Amniotic stem cell (primary cell): ENCODE measurements at places on chromosomes 11 and 22.

DNA sequence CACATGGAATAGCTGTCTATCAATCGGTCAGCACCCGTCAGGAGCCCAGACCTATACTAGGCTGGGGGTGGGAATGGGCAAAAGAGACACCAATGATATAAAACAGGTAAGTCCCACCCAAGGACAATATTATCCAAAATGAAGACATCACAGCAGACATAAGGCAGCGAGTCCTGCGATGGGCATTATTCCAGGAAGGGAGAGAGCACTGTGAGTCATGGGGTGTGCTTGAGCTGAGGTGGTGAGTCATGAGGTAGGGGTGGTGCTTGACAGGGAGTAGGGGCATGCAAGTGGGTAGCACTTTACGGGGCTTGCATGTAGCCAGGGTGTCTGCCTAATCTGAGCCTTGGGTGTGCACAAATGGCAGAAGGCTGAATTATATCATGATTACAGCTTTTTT, 605.0 kb upstream of the CADM1 start:
- DNase-seq: no peak

DNA sequence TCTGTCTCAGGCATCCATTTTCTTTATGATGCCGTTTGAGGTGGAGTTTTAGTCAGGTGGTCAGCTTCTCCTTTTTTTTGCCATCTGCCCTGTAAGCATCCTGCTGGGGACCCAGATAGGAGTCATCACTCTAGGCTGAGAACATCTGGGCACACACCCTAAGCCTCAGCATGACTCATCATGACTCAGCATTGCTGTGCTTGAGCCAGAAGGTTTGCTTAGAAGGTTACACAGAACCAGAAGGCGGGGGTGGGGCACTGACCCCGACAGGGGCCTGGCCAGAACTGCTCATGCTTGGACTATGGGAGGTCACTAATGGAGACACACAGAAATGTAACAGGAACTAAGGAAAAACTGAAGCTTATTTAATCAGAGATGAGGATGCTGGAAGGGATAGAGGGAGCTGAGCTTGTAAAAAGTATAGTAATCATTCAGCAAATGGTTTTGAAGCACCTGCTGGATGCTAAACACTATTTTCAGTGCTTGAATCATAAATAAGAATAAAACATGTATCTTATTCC, 10.9 kb upstream of the HBE1 start:
- DNase-seq: peak; percentile 94

GRCh38 chr22:45774001-45774670, 102.5 kb downstream of the ATXN10 start:
- no peak for DNase-seq

DNA sequence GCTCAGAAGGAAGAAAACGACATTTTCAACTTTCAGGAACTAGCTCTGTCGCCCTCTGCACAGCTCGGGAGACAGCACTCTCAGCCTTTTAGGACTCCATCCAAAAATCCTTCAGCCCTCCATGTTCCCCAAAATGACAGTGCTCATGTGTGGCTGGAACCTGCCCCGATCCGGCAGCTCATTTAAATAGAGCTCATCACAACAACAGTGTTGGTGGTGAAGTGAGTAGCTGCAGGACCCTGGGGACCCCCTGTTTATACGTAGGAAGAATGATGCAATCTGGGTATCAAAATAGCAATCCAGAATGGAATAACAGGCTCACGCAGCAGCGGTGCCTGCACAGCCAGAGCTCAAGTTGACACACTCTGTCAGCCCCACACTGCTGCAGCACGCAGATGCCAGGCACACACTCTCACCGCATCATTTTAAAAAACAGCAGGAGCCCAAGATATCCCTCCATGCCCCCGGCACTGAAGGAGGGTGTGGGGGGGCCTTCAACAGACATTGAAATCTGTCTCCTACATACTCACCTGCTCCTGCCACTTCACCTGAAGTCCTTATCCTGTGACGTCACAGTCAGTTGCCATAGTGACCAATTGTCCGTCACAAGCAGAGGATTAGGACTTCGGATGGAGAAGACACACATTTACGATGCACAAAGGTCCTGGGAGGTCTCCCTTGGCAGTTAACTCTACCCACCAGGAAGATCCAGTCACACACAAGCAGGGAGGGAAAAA, 24.0 kb downstream of the TRIM66 start:
- no peak for DNase-seq
